ENCODE measurements at places on chromosomes 12 and 14.

DNA sequence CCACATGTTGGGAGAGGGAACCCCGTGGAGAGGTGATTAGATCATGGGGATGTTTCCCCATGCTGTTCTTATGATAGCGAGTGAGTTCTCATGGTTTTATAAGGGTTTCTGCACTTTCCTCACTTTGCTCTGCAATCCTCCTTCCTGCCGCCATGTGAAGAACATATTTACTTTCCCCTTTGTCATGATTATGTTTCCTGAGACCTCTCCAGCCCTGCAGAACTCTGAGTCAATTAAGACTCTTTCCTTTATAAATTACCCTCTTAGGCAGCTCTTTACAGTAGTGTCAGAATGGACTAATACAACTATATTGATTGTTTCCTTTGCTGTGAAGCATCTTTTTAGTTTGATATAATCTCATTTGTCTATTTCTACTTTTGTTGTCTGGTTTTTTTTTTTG lies 13.1 kb upstream of the RASSF9 start:
- DNase-seq: no peak

DNA sequence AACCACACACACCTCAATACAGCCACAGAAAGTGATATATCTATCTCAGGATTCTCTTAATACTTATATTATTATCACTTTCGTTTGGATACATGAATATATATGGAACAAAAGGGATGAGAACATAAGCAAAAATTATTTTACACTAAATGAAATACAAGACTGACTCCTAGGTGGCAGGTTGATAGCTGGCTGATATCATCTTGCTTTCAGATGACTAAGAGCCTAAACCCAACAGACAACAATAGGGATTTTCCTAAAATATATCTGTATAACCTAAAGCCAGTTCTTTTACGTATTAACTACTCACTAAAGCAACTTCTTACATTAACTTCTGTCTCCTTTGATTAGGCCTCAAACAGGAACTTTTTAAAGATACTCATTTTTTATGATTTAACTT lies 65.1 kb downstream of the BAZ1A start:
- DNase-seq: no peak

GRCh38 chr12:112768278-112768677 lies 23.3 kb upstream of the RPH3A start:
- DNase-seq: no peak

DNA sequence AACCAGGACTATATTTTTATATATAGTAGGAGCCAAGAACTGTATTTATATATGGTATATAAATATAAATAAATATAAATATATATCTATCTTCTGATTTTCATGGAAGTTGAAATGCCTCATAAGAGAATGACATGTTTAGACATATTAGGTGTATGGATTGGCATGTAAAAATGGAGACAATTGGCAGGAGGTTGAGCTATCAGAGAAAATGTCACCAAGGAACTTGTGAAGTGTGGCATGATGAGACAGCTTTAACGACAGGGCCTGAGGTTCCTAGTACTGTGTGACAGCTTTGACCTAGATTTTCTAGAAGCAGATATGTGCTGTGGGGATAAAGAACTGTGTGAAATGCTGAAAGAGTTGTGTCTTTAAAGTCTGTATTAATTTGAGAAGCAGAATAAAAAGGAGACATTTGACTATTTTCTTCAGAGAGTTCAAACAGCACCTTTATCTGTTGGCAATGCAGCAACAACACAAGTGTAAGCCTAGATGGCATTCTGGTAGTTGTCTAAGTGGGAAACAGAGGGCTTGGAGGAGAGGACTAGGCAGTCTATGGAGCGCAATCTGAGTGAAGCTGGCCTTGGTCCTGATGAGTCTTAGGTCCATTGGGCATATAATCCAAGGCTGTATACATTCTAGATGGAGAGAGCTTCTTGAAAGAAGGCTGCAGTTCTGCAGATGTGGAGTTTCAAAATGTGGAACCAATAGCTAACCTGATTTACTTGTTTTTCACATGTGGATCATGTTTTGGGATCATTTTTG lies 47.7 kb upstream of the MDGA2 start:
- no peak for DNase-seq

DNA sequence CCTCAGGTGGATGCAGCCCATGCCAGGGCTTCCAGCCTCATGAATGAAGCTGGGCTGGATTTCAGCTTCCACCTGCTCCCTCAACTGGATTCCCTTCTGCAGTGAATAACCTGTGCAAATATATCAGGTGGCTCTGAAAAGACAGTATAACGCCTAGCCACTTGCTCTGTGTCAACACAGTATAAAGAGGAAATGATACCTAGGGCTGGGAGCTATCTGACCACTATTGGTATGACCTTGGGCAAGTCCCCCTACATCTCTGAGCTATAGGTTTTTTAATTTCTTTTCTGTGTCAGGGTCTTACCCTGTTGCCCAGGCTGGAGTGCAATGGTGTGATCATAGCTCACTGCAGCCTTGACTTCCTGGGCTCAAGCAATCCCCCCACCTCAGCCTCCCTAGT lies 19.8 kb downstream of the ISM2 start:
- DNase-seq: no peak

GRCh38 chr14:63881926-63882325 lies 29.1 kb downstream of the SYNE2 start:
- no peak for DNase-seq

GRCh38 chr12:128190614-128191013 lies 76.4 kb upstream of the TMEM132C start:
- no peak for DNase-seq

DNA sequence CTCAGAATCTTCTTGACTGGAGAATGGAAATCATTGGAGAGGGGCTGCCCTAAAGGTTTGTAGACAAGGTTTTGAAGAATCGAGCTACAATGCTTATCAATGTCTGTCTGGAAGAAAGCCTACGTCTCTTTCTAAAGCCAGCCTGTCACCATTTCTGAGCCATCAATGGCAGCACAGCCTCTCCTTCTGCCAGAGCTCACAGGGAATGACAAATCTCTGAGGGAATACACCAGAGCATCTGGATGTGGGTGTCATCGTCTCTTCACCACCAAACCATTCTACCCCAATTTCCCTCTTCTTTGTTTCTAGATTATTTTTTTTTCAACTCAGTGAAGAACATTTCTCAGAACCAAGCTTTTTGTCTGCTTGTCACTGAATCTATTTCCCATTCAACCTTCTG lies 349.7 kb downstream of the EMP1 start:
- DNase-seq: no peak

DNA sequence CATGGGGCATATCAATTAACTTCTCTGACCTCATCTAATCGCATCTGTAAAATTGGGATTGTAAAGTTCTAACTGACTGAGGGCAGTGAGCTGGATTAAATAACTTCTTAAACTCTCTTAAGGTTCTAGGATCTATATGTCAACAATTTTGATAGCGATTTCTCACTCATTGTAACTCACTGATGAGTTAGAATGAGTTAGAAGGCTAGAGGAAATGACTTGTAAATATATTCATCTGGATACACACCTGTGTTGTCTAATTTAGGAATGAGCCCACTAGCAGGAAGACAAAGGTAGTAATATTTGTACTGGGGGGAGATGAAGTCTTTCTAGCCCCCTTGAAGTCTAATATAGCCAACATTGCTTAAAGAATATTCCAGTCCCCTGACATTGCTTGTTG lies 46.3 kb upstream of the CERS5 start:
- DNase-seq: no peak

- DNase-seq: no peak
These were observed 44.6 kb downstream of the BMP4 start for GRCh38 chr14:53912021-53912420.

- no peak for DNase-seq
These were observed 183.9 kb upstream of the PWP1 start for GRCh38 chr12:107501681-107502080.

DNA sequence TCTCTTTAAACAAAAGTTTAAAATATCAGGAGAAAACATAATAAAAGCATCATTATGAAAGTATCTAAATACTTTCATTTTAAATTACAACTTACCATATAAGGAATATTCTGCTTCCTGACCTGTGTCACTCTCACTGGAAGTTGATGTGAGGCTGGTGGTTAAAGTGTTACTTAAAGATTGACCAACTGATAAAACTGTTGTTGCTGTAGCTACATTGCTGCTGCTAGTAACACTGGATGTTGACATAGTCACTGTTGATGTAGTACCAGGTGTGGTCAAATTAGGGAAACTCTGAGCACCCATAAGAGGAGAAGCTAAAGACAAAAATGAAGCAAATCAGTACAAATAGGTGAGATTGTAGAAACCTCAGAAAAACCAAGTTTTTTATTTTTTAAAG lies 79.9 kb downstream of the HECTD1 start:
- no peak for DNase-seq
